ENCODE measurements at places on chromosomes 16 and 17.

- DNase-seq, result no peak
These were observed 17.0 kb downstream of the FAM117A start for GRCh38 chr17:49746791-49747490.

- DNase-seq, result no peak
These were observed 264.8 kb upstream of the RPL38 start for GRCh38 chr17:73938706-73939105.

DNA sequence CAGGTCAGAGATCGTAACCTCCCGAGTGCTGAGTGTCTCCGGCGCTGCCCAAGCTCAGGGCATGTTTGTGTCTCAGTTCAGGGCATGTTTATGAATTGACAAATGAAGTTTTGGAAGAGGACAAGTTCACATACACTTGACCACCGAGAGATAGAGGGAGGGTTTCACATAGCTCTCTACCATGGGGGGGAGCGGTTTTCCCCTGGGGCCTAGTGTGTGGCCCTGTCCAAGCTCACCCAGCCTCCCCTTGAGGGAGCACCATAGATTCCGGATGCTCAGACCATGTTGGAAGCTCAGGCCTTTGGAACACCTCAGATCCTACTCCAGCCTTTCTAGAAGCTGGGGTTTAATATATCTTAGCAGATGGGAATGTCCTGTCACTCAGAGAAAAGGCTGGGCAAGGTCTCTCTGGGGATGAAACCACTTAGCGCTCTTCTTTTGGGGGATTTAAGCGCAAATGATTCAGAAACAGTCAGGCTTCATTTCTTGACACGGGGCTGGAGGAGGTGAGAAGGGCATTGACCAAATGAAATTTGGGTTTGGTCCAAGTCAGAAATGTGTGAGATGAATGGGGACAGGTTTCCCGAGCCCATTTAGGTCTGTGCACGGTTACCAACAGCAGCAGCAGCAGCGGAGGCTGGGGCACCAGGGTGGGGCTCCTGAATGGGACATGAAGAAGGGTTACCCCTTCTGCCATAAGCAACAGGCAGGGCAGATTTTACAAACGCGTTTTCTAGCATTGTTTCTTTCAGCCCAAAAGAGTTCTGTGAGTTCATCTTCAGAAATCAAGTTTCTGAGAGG is 96.6 kb downstream of the METRNL start:
- no peak for DNase-seq

DNA sequence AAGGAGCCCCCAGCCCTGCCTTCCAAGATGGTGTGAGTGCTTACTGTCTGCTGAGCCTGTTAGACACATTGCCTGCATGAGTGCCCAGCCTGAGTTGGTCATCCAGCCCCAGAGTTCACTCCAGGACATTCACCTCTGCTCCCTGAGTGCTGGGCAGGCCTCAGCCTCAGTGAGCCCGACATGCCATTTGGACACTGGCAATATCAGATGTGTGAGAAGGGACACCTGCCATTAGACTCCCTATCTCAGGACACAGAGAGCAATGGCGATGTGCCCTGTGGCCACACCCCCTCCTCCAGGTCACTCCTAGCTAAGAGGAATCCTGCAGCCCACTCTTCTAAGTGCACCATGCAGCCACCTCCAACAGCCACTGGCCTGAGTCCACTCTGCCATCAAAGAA is 34.7 kb upstream of the CES5A start:
- no peak for DNase-seq

GRCh38 chr16:67883872-67884261 is 818 bp upstream of the NRN1L start:
- no peak for DNase-seq

DNA sequence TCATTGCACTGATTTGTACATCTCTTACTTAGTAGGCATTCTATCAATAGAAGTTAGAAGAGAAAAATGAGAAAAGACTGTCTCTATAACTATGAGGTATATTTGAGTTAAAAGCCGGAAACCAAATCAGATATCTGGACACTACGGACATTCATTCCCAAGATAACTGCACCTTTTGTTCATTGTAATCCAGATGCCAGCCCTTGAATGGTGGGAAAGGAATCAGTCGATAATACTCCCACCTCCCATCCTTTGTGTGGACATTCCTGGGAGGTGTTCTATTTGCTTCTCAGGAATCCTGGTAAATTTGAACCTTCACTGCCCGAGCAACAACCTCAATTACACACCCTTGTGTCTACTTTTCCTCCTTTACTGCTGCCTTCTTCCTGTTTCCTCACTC is 225.2 kb downstream of the CHD9NB start:
- DNase-seq, result no peak

GRCh38 chr16:11794996-11795886 is 1.8 kb downstream of the ZC3H7A start:
- DNase-seq, result no peak

DNA sequence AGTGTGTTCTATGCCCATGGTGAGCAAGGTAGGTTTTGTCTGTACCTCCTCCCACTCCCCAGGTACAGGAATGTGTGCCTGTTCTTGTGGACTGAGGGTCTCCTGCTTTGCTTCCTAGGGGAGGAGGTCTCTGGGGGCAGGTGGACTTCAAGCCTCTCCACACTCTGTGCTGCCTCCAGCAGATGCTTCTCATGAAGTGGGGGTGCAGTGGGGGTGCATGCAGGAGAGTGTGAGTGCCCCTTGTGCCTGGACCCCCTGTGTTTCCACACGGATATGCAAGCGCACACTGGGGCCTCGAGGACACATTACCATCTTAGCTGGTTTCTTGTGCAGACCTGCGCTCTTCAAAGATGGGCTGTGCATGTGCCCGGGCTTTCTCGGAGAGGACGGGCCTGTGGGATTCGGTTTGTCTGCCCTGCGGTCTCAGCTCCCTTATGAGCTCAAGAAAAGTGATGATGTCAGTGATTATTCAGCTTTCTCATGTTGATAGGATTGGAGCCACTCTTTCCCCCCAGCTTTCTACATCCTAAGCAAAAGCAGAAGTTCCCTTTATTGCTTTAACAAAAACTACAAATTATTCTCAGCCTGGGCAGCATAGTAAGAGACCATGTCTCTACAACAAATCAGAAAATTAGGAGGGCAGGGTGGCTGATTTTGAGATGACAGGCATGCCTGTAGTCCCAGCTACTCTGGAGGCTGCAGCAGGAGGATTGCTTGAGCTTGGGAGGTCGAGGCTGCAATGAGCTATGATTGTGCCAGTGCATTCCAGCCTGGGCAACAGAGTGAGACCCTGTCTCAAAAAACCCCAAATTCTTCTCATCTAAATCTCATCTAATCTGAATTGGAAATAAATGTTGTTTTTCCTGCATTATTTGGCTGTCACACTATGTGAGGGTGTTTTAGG is 86.8 kb downstream of the RPTOR start:
- no peak for DNase-seq

DNA sequence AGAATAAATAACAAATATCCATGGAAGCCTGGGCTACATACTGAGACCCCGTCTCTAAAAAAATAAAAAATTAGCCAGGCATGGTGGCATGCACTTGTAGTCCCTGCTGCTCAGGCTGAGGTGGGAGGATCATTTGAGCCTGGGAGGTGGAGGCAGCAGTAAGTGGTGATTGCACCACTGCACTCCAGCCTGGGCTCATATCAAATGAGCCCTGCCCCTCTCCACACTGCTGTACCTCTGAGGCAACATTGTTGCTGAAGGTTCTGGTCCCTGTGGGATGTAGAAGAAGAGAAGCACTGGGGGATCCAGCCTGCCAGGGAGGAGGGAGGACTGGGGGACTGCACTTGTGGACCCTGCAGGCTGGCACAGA is 11.4 kb upstream of the ARHGAP23 start:
- no peak for DNase-seq

- DNase-seq, result no peak
These were observed 9.1 kb downstream of the SLC22A31 start for GRCh38 chr16:89191033-89191900.

DNA sequence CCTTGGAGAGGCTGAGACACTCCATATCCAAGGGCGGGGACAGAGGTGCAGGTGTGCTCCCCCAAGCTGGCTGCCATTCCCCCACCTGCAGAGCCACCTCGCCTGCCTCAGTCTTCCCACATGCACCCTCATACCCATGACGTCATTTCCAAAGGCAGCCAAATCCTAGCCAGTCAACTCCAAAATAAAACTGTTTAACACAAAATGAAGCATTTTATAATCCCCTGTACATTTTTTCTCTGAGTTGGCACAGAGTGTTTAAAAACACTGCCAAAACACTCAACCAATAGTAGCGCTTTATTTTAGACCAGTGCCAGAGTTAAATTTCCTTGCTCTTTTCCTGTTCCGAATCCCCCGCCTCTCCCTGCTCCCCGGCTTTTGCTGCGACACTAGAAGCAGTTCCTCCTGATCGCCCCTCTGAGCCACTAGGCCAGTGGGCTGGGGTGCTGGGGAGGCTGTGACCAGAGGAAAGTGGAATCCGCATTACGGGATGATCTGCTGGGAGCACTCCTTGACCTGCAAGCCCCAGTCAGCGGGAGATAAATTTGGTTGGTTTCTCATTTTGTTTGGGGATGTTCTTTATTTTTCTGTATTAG is 139.5 kb downstream of the ZNF423 start:
- no peak for DNase-seq

GRCh38 chr16:86590501-86591144 is 12.3 kb downstream of the FOXL1 start:
- DNase-seq, result no peak

GRCh38 chr17:13346081-13346533 is 255.6 kb downstream of the HS3ST3A1 start:
- DNase-seq, result no peak

DNA sequence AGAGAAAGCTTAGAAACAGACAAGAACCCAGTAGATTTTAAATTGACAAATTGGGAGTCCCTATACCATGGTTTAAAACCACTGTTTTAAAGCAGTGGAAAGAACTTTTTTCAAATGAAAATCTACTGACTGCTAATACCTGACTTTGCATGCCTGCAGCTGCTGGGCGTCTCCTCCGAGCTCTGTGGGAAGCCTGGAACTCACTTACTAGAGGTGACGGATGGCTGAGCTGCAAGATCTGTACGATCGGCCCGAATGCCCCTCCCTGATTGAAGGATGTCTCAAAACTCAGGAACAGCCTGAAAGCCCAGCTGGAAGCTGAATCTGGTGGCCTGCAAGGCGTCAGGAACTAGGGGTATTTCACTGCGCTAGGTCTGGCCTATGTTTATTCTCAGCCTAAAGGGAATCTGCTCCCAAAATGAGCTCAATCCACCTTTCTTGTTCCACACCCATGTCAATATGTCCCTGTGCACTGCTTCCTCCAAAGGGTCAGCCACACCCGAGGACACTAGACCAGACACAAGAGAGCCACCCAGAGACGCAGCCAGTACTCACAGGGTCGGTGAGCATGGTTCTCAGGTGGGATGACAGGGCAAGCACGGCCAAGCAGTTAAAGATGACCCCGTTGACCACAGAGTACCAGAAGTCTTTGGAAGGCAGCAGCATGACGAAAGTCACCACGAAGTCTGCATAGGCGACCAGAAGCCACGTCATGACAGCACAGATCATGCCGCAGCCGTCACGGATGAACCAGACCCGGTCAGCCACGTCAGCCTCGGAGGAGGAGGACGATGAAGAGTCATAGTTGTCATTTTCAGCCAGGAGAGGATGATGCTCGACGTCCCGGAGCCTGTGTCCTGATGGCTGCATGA is 21.4 kb downstream of the ZDHHC7 start:
- no peak for DNase-seq

DNA sequence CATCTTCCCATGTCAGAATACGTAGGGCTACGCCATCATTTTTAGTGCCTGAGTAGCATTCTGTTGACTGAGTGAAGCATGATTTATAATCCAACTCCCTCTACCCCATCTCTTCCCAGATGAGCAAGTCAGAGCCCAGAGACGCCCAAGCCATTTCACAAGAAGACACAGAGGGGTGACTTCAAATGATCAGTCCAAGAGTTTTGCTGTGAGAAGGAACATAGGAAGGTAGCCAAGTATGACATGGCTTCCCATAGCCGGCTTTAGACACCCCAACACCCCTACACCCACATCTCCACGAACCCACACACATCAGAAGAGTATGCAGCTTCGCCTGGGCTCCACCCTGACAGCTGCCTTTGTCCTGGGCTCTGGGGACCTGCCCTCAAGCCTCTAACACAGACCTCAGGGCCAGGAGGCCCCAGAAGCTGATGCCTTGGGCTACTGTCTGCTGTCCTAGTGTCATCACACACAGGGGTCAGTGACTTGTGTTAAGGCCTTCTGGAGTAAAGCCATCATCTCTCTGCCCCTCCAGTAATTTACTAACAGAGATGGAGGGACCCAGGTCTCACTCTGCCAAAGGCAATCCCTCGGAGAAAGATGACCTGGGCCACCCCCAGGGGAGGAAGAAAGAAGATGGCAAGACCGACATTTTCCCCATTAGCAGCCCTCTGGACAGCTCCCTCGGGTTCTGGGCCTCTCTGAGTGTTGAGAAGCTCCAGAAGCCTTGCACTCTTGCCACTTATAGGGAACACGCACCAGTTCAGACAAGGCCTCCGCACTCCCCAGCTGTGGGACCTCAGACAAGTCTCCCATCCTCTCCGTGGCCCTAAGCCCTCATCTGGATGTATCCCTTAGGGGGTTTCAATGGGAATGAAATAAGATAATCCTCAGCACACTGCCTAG is 38.7 kb upstream of the MRPS23 start:
- no peak for DNase-seq

DNA sequence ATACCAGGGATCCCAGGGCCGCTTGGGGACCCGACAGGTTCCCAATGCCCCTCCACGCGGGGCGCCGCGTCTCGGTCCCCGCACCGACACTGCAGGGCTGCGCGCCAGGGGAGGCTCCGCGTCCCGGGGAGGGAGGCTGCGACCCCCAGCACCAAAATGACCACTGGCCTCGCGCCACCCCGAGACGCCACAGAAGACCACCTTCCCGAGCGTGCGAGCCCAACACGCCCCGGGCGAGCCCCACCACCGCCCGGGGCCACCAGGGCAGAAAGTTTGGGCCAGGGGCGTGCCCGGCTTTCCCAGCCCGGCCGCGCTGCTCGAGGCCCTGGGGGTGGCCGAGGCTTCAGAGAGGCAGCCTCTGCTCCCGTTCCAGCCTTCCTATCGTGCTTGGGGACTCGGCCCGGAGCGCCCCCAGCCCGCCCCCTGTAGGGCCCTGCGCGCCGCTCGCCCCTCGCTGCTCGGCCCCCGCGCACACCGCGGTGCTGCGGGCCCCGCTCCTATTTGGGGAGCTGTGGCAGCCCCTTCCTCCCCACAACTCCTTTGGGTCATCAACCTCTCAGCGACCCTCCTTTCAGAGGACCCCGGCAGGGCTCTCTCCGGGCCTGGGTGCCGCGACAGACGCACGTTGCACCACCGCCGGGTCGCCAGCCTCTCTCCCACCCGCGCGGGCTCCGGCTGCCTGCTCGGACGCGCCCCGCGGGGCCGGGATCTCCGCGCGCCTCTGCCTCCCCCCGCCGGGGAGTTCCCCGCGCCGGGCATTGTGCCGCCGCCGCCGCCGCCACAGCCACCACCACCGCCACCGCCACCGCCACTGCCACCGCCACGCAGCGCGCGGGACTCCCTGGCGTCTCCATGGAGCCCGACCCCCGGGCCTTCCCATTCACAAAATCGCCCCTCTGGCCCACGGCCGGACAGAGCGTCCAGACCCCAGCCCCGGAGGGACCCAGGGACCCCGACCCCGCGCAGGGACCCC is 892 bp downstream of the RBFOX3 start:
- no peak for DNase-seq
